ENCODE measurements at places on chromosomes 1 and 21.

DNA sequence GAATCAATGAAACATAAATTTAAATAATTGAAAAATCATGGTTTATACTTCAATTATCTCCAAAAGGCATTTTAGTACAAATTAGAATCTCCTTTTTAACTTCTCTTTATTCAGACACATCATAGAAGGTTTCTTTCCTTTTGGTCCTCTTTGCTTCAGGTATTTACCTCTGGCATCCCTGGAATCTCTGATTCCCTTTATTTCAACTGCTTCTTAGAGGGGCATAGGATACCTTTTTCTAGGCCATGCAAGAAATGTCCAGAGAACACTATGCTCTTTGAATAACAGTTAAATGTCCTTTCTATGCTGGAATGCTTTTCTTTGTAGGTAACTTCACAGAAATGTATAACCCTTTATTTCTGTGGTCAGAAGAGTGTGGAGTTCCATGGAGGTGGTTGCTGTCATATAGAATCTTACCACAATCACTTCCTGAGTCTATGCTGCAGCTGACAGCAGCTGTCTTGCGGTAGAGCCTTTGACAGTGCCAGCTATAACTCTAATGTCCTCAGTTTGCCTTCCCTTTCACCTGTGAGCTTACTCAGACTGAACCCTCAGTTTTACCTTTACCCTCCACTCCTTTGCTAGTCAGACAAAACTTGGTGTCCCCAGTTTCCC lies 8.6 kb downstream of the LAMC2 start:
- DNase-seq, result no peak

DNA sequence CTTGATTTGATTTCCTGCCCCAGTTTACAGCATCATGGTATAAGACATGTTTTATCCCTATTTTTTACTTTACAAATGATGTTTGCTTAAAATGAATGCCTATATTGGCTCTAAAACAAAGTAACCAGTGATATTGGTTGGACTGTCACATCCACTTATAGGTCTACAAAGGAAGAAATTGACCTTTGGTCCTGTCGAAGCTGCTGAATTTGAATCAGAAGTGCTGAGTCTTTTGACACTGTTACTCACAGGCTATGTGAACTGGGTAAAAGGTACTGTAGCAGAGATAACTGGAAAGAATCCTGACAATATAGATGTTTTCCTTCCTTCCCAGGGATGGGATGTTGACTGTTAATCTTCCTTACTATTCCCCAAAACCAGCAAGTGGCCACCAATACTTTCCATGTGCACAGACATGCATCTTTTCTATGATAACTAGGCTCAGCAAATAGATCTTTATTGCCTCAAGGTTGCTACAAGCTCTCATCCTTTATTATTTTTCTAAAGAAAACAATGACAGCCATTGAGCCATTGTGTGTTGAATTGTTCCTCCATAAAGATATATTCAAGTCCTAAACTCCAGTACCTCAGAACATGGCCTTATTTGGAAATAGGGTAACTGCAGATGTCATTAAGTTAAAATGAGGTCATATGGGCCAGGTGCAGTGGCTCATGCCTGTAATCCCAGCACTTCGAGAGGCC lies 175.9 kb upstream of the NR5A2 start:
- no peak for DNase-seq

DNA sequence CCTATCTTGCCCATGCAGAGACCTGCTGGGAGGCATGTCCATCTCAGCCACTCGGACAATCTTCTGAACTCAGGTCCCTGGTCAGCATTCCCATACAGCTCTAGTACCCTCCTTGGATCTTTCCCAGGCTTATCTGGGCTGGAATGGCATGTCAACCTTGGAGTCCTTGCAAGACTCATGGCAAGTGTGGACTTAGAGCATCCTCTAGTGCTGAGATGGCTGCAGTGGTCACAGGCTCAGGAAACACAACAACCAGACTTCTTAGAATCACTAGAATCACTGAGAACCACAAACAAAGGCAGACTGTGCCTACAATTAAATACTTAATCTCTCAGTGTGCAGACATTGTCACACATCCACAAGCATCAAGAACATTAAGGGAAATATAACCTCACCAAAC lies 73.1 kb upstream of the TSHB start:
- DNase-seq, result no peak

DNA sequence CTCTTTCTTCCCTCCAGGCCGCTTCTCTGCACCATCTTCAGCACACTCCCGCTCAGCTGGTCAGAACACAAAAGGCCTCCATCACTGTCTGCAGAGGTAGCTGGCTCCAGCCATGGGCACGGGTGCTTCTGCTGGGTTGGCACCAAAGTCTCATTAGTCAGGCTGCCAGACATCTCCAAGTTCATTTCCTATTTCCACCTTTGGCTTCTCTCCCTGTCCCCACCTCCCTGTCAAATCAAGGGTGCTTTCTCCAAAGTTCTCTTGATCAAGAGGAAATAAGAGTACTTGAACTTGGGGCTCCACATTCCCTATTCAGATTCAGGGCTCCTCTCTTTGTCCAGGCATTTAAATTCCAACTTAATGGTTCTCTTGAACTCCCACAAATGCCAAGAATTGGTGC lies 33.9 kb upstream of the GRIK3 start:
- DNase-seq, result no peak

DNA sequence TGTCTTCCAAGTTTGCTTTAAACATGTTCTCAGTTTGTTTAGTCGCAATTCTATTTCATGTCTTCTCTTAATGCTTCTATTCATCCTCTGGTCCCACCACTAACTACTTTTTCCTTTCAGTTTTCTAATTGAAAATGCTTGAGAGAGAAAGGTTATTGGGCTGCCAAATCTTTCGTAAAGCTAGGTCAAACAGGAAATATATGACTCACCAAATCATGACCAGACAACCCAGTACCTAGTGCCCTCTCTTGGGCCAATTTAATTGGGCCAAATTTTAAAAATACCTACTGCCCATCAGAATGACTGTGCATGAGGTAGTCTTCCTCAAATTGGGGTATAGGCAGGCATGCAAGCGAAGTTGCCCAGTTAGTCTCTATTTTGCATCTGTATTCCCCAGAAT lies 295.4 kb upstream of the PBX1 start:
- DNase-seq, result no peak

GRCh38 chr21:32916522-32917099 lies 109.1 kb upstream of the OLIG2 start:
- no peak for DNase-seq

DNA sequence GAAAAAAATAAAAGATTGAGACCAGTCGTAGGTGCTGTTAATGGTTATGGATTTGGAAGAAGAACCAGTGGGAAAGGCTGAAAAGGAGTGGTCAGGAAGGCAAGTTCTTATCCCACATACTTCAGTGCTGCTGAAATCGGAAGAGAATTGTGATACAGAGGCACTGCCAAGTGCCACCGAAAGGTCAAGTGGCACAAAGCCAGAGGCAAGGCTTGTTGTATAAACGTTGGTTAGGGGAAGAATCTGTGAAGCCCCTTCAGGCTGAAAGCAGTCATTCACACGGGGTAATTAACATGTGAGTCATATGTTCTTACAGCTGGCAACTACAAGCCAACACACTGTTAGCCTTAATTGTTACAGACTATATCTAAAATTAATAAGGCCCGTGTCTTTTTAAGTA lies 48.8 kb downstream of the ZBTB40 start:
- DNase-seq, result no peak

GRCh38 chr1:36625935-36626310 lies 143.2 kb upstream of the CSF3R start:
- no peak for DNase-seq

DNA sequence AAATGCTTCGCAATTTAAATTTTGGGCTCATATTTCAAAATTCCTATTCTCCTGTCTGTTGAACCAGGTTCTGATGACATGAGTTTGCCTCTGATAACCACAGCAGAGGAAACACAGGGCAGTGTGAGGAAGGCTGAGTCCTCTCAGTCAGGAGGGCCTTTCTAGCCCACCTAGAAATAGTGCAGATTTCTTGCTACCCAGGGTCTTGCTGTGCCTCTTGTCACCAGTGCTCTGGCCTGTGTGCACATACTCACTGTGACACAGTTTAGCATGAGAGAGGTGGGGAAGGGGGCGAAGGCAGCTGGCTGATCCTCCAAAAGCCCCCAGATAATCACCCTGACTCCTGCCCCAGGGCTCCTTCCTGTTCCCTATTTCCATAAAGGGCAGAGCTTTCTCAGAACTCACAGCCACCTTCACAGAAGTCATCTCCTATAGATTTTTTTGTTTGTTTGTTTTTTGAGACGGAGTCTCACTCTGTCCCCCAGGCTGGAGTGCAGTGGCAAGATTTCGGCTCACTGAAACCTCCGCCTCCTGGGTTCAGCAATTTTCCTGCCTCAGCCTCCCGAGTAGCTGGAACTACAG lies 23.7 kb downstream of the ERRFI1 start:
- DNase-seq, result no peak

GRCh38 chr1:53331446-53332185 lies 3.7 kb upstream of the LRP8 start:
- DNase-seq, result no peak

GRCh38 chr1:150596095-150596892 lies 16.9 kb upstream of the MCL1 start:
- no peak for DNase-seq

- no peak for DNase-seq
Measured at GRCh38 chr1:44701141-44701573, 26.6 kb downstream of the ARMH1 start.

- no peak for DNase-seq
Measured at GRCh38 chr1:222331765-222332164, 216.1 kb downstream of the HHIPL2 start.

- no peak for DNase-seq
Measured at GRCh38 chr1:92577261-92577895, 90.7 kb upstream of the GFI1 start.

DNA sequence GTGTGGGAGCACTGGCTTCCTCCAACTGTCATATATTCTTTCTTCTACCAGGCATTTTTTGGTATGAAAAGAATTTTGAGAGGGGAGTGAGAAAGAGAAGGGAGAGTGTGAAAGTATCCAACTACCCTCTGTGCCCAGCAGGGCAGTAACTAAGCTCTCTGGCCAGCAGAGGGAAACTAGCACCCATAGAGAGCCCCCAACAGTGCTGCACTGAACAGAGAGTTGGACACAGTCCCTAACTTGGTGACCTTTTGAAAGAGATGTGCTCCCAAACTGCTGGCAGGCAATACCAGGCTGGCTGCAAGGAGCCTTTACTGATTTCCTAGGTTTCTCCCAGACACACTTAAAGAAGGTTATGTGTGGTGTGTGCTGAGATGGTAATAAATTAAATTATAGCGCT lies 118.8 kb upstream of the PBX1 start:
- DNase-seq, result no peak

- DNase-seq, result no peak
Measured at GRCh38 chr21:32185726-32186125, 93.1 kb downstream of the MIS18A start.

DNA sequence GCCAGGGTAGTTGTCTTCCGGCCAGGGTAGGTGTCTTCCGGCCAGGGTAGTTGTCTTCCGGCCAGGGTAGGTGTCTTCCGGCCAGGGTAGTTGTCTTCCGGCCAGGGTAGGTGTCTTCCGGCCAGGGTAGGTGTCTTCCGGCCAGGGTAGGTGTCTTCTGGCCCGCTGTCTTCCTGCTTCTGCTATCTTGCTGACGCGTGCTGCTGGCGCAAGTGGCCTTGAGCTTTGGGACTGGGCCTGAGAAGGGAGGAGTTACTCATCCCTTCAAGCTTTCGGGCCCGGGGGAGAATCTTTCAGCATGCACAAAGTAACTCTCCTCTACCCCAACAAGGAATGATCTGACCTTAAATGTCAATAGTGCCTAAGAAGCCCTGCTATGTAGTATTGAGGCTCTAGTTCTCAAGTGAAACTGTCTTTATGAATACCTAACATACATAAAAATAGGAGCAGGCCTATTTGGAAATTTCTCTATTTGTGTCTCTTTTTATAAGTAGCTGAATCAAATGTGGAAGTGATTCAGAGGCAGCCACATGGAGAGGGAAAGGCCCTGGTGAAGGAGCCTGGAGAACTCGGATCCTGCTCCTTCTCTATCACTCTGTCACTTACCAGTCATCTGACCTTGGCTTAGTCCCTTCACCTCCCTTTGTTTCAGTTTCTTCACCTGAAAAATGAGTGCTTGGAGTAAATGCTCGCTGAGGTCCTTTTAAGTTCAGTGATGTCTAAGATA lies 65.6 kb downstream of the RGL1 start:
- DNase-seq, result no peak

- DNase-seq, result no peak
Measured at GRCh38 chr1:218620956-218621355, 275.8 kb downstream of the TGFB2 start.

GRCh38 chr1:209534496-209535250 lies 48.8 kb upstream of the CAMK1G start:
- no peak for DNase-seq

GRCh38 chr1:9838946-9839345 lies 15.2 kb upstream of the CLSTN1 start:
- no peak for DNase-seq

GRCh38 chr21:42583477-42584295 lies 69.7 kb upstream of the PDE9A start:
- no peak for DNase-seq

Data from activated CD4-positive, alpha-beta T cell treated with anti-CD3 and anti-CD28 coated beads for 4 hours (primary cell).